IPS DF 6.9 (cell line): ENCODE measurements at places on chromosomes 16 and 17.

DNA sequence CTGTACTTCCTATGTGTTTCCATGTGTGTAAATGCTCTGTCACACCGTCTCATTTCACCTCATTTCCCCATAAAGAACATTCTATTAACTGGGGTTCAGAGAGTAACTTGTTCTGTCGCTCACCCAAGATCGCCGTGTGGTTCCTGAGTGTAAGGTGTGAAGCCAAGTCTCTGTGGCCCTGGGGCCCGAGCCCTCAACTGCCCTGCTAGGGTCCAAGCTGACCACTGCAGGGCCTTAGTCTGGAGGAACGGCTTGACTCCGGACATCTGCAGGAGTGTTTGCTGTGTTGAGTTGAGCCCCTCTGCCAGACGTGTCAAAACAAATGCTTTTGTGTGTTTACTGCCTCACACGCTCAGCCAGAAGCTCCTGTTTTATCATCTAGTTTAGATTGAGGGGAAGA, 244.1 kb downstream of the CCDC182 start:
- DNase-seq, result no peak

DNA sequence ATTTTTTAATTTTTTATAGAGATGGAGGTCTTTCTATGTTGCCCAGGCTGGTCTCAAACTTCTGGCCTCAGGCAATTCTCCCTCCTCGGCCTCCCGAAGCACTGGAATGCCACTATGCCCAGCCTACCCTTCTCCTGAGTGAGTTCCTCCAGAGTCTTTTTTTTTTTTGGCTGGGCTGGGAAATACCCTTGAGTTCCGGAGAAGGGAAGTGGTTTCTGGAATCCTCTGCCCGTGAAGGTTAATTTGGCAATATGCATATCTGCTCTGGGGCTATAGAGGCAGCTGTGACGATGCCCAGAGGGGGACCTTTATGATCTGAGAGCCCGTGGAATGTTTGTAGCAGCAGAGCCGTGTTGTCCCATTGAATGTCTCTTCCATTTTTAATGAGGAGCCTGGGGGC, 217.5 kb downstream of the RBFOX1 start:
- no peak for DNase-seq

- no peak for DNase-seq
Measured at GRCh38 chr17:47095268-47095667, 93.8 kb downstream of the CDC27 start.

DNA sequence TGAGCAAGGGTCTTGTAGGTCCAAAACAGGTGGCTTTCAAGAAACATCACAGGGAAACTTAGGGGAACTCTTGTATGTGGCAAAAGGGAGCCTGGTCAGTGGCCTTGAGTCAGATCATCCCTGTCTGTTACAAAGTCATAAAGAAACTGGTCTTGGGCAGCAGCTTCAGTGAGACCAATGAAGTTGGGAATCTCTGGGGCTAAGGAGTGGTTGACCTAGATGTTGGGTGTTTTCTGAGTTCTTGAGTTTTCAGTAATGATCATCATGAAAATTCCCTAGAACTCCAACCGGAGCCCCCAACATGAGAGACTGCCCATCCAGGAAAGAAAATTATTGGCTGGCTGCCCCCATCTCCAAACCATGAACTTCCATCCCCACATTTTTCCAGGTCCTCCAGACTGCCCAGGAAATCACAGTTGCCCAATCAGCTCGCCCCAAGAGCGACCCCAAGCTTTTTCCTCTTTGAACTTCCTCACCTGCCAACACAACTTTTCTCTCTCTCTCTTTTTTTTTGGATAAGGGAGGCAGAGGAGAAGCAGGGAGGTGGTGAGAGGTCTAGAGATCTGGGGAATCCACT, 3.9 kb downstream of the CCR7 start:
- DNase-seq, result no peak

- no peak for DNase-seq
Measured at GRCh38 chr17:2704890-2705248, 6.7 kb downstream of the CLUH start.

DNA sequence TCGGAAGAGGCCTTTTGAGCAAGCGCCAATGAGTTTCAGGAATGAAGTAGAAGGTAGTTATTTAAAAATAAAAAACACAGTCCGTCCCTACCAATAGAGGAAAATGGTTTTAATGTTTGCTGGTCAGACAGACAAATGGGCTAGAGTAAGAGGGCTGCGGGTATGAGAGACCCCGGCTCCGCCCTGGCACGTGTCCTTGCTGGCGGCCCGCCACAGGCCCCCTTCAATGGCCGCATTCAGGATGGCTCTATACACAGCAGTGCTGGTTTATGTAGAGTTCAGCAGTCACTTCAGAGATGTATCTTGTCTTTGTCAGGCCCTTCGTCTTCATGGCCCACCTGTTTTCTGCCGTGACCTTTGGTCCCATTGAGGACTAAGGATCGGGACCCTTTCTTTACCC, 87.3 kb downstream of the CRISPLD2 start:
- no peak for DNase-seq

GRCh38 chr17:46818316-46818928, at the start of gene WNT3:
Gene WNT3, minus strand, starts transcription at chr17:46818692. Its CDS starts 95 bp downstream, at chr17:46818597.
- no peak for DNase-seq

DNA sequence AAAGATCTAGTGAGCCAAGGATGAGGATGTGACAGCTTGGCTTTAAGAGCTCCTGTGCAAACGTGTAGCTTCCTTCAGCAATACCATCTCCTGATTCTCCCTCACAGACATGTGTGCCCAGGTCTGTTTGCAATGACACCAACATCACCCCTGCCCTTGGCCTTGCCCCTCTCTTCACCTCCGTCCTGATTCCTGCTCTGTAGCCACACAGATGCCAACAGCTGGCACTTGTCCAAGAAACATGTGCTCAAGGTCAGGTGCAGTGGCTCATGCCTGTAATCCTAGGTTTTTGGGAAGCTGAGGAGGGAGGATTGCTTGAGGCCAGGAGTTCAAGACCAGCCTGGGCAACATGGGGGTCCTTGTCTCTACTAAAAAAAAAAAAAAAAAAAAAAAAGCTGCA, 103.8 kb upstream of the CRHR1 start:
- no peak for DNase-seq

- DNase-seq, result no peak
Measured at GRCh38 chr16:88662222-88662842, 559 bp downstream of the MVD start.

- DNase-seq, result no peak
Measured at GRCh38 chr17:19904924-19905323, 37.2 kb upstream of the ULK2 start.

GRCh38 chr16:30447512-30448226, 2.0 kb upstream of the SEPHS2 start:
- DNase-seq, result no peak
